ENCODE measurements at places on chromosomes 5 and 9. TPM values are rescaled to one million over a fixed set of nuclear protein-coding genes. Genes with fewer than 3 reads are reported as not detected.

The SPIN1 gene
- 113 TPM for total RNA-seq

The ADCY2 gene
- total RNA-seq, result not detected

The TMEM215 gene
- not detected for total RNA-seq

The NMUR2 gene
- not detected for total RNA-seq

The C5orf58 gene
- total RNA-seq, result not detected

The HAUS6 gene
- 29.2 TPM for total RNA-seq

The PCDH12 gene
- total RNA-seq, result under 0.01 TPM

The TXNDC8 gene
- not detected for total RNA-seq

The SPAAR gene
- 0.38 TPM for total RNA-seq

The C1QTNF2 gene
- total RNA-seq, result 2.5 TPM

The ADGRV1 gene
- not detected for total RNA-seq

The WDR31 gene
- 0.51 TPM for total RNA-seq

Measured in LHCN-M2 (cell line).